ENCODE measurements at places on chromosomes 3 and 15. TPM values are rescaled to one million over a fixed set of nuclear protein-coding genes. Genes with fewer than 3 reads are reported as not detected.

CAV3 gene
- polyA plus RNA-seq, result 0.06 TPM

ATP13A4 gene
- 3.2 TPM for polyA plus RNA-seq

PSTPIP1 gene
- 9.1 TPM for polyA plus RNA-seq

TM4SF18 gene
- 4.2 TPM for polyA plus RNA-seq

ATG7 gene
- polyA plus RNA-seq, result 14.9 TPM

POC1A gene
- polyA plus RNA-seq, result 2.6 TPM

SCG5 gene
- polyA plus RNA-seq, result 3.4 TPM

MORC1 gene
- not detected for polyA plus RNA-seq

MEGF11 gene
- 0.22 TPM for polyA plus RNA-seq

IL12A gene
- 0.48 TPM for polyA plus RNA-seq

AP4E1 gene
- 3.8 TPM for polyA plus RNA-seq

GOLGA6L4 gene
- 1.3 TPM for polyA plus RNA-seq

PIGX gene
- 11.1 TPM for polyA plus RNA-seq

CLDN1 gene
- polyA plus RNA-seq, result 3.6 TPM

RAD18 gene
- polyA plus RNA-seq, result 2.0 TPM

SLC25A20 gene
- 31.6 TPM for polyA plus RNA-seq

VEPH1 gene
- polyA plus RNA-seq, result 5.3 TPM

OXSM gene
- polyA plus RNA-seq, result 6.9 TPM

TRIM71 gene
- 0.01 TPM for polyA plus RNA-seq

SAMMSON gene
- not detected for polyA plus RNA-seq

TLE3 gene
- 31.4 TPM for polyA plus RNA-seq

PLA2G4F gene
- 0.68 TPM for polyA plus RNA-seq

CLDN18 gene
- 0.38 TPM for polyA plus RNA-seq

ZMYND10 gene
- polyA plus RNA-seq, result 1.1 TPM

SLCO3A1 gene
- polyA plus RNA-seq, result 10.3 TPM

FHIT gene
- 3.3 TPM for polyA plus RNA-seq

BCL2A1 gene
- 36.0 TPM for polyA plus RNA-seq

NMB gene
- polyA plus RNA-seq, result 62.3 TPM

GOLGA6C gene
- polyA plus RNA-seq, result not detected

ZBTB20 gene
- polyA plus RNA-seq, result 7.8 TPM

DYNLT2B gene
- 13.3 TPM for polyA plus RNA-seq

SLC28A2 gene
- not detected for polyA plus RNA-seq

SSR3 gene
- polyA plus RNA-seq, result 102 TPM

AADACL2 gene
- polyA plus RNA-seq, result 1.1 TPM

Data from adipose tissue (tissue), 3 donors.